ENCODE measurements at places on chromosomes 6 and 20. TPM values are rescaled to one million over a fixed set of nuclear protein-coding genes. Genes with fewer than 3 reads are reported as not detected.

HLA-DRB5 gene
- 0.49 TPM for total RNA-seq

HSPA12B gene
- 0.65 TPM for total RNA-seq

ZSCAN16 gene
- total RNA-seq = 1.9 TPM

EEF1A2 gene
- total RNA-seq = 0.24 TPM

SGK2 gene
- total RNA-seq = 0.24 TPM

NCR2 gene
- not detected for total RNA-seq

CALHM6 gene
- 0.32 TPM for total RNA-seq
